ENCODE measurements at places on chromosomes 13 and 19.

DNA sequence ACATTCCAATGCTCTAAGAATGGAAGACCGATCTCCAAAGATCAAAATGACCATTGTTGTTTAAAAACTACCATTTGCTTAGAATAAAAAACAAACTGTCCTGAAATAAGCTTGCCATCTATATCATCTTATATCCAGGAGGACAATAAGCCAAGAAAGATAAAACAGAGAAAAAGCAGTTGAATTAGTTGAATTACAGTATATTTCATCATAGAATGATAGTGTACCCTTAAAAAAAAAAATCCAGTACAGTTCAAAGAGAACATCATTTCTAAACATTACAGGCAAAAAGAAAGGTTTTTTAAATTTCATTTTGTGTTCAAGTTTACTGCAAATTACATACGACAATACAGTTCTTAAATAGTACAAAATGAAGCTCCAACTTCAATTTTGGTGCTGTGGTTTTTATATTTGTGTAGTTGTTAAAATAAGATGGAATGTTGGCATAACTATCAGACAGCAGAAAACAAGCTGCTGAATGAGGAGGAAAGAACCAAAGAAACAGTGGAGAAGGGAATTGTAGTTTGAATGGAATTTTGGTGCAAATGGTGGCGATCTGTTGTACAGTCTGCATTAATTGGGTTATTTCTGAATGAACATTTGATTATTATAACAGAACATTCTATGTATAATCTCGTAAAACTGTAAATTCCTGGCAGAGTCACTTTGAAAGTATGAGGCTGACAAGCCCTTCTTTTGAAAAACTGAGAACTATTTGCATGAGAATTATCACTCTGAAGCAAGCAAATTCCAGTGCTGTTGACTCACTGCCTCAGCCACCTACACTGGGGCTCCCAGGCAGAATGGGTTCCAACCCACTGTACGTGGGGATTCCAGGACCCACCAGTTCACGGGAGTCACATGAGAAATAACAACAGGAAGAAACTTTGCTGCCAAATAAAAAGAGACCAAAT lies 37.7 kb downstream of the LHFPL6 start:
- no peak for DNase-seq

DNA sequence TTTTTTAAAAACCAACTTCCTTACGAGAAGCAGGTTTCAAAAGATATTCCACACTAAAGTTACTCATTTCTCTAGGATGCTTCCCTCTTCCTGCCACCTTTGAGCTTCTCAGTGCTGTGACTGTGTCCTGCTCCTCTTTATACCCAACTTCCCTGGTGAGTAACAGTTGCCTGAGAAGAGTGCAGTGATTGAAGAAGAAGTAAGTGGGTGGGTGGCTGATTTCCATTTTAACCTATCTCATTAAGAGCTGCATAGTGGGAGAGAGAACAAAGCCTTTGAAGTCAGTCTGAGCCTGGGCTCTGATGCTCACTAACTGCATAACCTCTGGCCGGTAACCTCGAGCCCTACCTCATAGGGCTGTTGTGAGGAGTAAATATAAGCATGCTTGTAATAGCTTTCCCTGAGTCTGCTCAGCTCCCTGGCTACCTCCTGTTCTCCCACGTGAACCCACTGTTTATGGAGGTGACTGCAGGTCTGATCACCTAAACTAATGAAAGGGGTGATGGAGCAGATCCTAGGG lies 977.3 kb downstream of the UQCRFS1 start:
- DNase-seq, result no peak

DNA sequence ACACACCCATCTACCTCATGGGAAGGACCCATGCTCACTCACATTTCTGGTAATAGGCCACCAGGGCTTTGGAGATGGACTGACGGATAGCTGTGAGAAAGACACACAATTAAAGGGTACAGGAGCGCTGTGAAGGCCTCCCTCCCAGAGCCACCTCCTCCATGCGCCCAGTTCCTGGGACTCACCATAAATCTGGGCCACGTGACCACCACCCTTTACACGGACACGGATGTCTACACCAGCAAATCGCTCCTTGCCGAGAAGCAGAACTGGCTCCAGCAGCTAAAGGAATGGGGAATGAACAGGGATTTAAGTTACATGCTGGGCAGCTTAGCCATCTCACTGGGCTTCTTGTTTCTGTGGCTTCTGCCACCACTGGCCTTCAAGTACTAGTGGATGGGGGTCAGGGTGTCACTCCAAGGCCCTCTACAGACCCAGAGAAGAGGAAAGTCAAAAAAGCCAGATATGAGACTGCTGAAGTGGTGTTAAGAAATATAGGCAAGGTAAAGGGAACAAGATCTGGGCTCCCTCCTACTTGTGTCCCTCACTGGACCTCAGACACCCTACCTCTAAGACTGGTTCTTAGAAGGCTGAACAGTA lies 2.2 kb downstream of the RPS16 start:
- no peak for DNase-seq

DNA sequence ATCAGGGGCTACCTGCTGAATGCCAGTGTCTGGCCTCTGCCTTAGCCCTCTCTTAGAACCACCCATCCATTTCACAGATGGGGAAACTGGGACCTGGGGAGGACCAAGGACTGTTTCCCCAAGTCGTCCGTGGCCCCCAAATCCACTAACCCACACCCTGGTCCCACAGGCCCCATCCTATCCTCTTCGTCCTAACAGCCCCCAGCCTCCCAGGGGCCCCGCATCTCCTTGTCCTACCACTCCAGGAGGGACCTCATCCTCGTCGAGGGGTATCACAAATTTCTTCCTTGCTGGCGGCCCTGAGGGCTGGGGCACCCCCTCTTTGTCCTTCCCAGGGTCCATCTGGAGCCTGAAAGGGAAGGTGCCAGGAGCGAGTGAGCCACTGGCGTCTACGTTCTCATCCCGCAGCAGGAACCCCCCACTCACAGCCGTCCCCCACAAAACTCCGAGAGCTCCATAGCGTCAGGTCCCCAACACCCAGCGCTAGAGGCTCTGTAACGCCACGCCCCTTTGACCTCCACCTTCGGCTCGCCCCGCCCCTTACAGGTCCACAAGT lies 606 bp downstream of the ERCC1 start:
- DNase-seq, result peak; percentile 84

- no peak for DNase-seq
These were observed 35.7 kb upstream of the FAM216B start for GRCh38 chr13:42745655-42746054.

- DNase-seq, result no peak
These were observed 3.9 kb upstream of the RNF6 start for GRCh38 chr13:26225896-26226617.

DNA sequence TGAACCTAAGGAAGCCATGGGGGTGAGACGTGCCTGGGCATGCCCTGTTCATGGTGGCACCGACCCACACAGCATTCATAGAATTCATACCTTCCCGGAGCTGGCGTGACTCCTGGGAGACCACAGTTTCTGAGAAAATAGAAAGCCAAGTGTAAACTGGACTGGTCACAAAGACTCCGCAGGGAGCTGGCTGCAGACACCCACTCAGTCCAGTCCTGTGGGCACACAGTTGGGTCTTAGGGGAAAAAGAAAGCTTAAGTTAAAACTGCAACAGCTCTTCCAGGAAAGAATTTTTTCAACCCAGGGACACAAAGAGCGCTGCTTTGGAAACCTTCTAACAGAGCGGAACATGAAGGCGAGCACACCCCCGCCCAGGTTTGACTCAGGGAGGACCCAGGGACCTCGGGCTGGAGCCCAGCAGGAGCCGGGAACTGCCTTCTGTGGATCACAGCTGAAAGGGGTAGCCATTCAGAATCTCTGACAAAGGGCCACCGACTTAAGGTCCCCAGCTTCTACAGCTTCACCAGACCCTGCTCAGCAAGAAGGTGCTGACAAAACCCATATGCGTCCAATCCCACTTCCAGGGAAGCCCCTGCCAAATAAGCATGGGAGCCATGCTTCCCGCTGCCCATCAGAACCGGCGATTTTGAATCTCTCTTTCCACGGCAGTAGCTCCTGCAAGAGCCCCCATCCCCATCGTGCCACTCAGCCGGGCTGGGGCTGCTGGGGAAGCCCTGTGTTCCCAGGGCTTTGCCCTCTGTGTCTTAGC lies 183.7 kb downstream of the COL4A1 start:
- no peak for DNase-seq

GRCh38 chr13:72556945-72557344 lies 170.5 kb downstream of the MZT1 start:
- no peak for DNase-seq

DNA sequence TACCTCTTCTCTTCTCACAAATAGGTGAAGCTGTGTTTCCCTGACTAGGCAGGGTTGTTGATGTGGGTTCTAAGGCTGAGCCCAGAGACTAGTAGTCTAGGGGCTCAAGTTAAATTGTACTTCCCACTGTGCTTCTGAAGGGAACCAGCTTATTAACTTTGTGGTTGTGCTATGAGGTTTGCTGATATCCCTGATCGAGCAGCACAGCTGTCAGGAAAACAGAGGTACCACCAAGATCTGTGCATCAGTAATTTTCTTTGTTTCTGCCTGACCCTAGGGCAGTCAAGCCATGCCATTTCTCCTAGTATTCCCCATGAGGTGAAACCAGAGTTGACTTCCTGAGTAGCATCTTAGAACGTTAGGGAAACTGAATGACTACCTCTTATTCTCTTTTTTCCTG lies 853.8 kb upstream of the MIR17HG start:
- no peak for DNase-seq

DNA sequence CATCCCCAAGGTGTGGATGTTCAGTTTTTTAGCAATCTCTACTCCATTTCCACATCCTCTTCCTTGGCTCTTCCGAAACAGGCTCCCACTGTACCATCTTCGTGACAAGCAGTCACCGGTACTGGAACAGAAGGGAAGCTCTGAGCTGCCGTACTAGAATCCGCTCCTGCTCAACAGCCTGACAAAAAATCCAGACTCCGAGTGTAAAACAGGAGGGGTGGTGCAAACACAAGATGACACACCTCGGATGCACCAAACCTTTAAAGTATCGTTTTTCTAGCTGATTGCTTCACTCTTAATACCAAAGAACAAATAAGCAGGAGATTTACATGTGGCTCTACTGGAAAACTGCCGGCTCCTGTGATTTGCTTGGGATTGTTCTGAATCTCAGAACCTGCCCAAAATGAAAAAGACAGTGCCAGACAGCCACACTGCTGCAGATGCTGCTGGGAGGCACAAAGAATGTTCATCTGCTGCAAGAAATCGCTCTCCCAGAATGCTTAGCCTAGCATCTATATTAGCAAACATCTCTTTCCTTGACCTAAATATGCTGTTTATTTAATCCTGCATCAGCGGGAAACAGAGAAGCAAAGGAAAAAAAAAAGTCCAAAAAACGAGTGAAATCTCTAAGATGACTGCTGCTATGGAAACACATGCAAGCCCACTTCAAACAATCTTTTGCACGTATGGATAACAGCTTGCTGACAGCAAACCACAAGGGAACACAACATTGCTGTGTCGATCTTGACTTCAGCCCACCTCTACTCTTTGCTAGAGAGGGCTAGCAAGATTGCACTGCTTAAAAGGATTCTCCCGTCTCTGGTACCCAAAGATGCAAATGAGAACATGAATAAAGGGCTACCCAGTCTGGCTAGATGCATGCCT lies 38.0 kb upstream of the DOCK9 start:
- no peak for DNase-seq

- DNase-seq, result no peak
These were observed 29.1 kb downstream of the KCNC3 start for GRCh38 chr19:50300051-50300450.

DNA sequence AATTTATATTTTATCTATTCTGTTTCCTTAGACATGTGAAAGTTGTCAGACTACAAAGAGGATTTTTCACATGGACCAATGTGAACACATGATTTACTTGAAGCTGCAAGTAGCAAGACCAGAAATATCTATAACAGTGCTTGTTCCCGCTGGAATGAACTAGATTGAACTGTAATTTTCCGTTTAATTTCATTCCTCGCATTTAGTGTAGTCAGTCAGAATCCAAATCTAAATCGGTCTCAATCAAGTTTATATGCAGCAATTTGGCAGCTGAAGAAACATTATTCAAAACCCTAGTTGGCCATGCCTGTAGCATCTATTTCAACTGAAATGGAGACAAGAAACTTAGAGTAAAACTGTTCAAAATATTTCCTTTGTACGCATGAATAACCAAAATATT lies 570.7 kb upstream of the SLITRK5 start:
- DNase-seq, result no peak

- DNase-seq, result no peak
These were observed 102.0 kb downstream of the DCLK1 start for GRCh38 chr13:36029166-36029565.

GRCh38 chr19:6055013-6055795 lies 55.1 kb downstream of the RFX2 start:
- DNase-seq, result no peak

GRCh38 chr13:104106705-104107393 lies 1040.6 kb upstream of the SLC10A2 start:
- no peak for DNase-seq

DNA sequence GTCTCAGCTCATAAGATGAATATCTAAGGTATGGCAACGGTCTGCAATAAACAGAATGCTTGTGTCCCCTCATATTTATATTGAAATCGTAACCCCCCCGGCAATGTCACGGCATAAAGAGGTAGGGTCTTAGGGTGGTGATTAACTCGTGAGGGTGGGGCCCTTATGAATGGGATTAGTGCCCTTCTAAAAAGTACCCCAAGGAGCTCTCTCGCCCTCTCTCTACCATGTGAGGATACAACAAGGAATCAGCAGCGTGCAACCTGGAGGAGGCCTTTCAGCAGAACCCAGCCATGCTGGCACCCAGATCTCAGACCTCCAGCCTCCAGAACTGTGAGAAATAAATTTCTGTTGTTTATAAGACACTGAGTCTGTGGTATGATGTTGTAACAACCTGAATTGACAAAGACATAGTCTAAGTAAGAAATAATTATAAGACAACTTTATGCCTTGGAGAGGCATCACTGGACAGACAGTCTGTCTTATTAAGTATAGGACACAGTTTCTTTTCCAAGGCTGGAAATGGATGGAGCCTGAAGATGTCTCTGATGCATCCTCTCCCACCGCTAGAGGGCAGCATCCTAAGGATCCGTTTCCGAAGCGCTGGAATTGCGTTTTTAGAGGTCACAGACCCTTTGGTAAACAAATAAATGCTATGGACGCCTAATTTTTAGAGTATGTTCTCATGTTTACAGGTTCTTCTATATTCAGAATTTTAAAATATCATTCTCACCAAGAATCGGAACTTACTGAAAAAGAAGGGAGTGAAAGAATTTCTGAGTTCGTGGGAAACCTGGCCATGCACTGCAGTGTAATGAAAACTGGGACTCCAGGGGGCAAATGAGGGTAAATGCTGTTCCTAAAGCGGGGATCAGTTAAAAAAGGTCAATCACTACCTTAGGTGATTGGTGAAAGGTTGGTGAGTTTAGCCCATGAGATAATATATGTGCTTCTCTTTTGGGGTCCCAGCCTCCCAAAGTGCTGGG lies 13.3 kb upstream of the LEUTX start:
- peak; percentile 20 for DNase-seq

DNA sequence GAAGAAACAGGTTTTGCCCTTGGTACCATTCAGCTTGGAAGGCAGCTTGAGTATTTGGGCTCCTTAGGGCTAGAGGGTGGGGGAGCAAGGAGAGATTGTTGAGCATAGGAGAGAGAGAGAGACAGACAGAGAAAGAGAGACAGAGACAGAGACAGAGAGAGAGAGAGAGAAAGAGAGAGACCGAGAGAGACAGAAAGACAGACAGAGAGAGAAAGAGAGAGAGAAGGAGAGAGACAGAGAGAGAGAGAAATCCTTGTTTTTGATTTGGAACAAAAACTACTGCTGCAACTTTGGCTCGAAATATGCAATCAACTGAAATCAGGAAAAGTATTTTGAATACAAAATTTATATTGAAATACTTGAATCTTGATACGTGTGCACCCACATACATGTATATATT lies 85.8 kb upstream of the ZNF536 start:
- no peak for DNase-seq
